ENCODE measurements at places on chromosomes 6 and 20.

DNA sequence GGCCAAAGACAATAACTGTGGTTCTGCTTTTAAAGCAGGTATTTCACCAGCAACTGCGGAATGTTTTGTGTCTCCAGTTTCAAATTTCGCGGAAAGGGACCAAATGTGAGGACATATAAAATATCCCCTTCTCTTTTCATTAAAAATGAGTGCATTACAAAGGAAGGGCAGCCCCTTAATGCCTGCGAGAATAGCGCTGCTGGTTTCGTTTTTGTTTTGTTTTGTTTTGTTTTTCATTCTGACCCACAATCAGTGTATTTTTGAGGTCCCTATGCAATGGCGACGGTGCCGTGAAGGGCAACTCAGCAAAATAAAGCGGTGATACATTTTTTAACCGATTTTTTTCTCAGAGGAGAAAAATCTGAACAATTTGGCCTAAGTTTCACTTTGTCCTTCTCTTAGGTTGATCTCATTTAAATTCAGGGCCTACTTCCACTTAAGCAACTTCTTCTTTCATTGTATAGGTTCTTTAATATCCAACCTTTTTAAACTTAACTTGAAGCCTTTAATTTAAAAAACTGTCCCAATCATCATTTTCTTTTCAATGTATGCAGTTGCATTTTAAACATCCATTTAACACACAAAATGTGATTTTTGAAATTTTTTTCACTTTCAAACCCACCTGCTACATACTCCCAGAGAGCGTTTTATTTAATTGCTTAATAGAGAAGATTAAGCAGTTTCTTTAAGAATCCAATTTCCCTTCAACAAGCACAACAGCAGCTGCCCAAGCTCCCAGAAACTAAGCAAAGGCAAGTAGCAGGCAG lies 2.9 kb upstream of the HIVEP2 start:
- no peak for DNase-seq

DNA sequence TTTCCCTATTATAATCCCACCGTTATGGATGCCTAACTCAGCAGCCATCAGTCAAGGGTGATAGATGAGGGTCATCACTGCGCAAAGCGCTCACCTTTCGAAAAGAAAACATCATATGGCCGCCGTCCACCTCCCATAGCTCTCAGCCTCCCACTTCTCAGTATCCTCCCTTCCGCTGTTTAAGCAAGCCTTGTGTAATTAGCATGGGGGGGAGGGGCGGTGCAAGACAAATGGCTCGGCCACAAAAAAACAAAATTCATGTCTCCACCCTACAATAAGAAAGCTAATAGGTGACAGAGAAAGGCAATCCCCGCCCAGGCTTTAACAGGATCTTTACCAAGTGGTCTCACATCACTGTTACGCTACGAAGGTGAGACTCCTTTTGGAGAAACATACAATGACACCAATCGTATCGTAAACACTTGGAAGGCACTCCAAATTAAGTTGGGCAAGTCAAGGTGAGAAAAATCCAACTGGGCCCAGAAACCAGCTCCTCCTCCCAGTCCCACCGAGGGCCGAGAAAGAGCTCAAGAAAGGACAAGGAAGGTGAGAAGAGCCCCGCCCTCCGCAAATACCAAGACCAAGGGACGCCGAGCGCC lies 645 bp downstream of the DDX39B start:
- no peak for DNase-seq

DNA sequence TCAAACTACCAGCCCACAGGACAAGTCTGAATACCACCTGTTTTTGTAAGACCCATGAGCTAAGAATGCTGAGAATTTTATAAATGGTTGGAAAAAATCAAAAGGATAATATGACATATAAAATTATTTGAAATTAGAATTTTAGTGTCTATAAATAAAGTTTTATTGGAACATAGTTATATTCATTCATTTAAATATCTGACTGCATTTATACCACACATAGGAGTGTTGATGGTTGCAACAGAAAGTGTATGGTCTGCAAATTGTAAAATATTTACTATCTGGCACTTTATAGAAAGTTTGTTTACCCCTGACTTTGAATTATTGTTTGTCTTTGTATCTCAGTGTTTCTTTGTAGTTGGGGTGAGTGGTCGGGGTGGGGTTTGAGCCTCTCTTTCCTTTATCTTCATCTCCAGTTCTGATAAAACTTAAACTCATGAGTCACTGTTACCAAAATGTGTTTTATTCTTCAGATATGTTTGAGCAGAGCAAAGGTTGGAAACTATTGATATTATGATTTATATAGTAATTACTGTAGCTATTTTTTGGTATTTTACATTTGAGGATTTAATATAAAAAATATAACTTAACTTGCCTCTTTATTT lies 55.5 kb downstream of the CD2AP start:
- no peak for DNase-seq

- DNase-seq: no peak
Measured at GRCh38 chr6:168714547-168715260, 273.7 kb downstream of the SMOC2 start.

DNA sequence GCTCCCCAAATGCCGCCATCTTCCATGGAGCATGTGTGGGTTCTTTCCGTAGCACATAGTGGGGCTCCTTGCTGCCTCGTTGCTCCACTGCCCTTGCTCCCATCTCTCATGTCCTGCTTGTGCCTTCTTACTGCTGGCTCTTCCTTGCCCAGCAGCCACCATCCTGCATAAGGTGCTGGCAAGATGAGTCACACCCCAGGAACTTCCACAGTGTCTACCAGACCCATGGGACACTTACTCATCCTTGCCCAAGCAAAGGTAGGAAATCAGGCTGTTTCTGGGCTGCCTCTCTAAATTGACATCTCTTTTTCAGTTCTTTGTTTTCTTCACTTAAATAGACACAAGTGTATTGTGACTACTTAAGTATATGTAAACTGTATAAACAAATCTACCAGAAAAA lies 39.4 kb upstream of the RGS17 start:
- no peak for DNase-seq

DNA sequence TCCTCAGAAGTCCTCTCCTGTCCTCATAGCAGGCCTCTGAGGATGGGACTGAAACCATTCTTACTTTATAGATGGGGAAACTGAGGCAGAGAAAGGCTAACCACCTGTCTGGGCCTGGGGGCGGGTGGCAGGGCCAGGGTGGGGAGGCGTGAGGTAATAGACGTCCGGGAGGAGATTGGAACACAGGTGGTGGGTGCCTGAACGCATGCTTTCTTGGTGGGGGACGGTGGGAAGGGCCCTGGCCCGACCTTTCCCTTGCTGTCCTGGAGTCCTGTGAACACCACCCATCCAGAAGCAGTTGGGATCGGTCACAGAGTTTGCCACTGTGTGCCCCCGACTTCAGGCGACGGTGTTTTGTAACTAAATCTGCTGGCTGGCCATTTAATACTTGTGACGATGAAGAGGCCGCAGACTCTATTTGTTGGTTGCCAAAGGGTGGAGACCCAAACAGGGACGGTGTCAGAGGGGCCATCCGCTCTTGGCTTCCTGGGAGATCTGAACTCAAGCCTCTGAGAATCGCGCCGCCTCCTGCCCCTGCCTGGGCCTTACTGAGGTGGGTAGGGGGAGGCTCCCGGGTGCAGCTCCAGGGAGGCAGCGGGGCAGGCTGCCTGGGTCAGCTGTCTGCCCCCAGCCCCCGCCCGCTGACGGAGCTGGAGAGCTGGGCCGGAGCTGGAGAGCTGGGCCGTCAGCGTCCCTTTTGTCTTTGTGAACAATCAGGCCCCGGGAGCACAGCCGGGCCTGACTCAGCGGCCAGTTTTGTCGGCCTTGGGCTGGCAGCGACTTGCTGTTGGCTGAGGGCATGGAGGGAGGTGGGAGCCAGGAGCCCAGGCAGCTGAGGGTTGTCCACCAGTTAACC lies 4.1 kb downstream of the RBM38 start:
- no peak for DNase-seq

DNA sequence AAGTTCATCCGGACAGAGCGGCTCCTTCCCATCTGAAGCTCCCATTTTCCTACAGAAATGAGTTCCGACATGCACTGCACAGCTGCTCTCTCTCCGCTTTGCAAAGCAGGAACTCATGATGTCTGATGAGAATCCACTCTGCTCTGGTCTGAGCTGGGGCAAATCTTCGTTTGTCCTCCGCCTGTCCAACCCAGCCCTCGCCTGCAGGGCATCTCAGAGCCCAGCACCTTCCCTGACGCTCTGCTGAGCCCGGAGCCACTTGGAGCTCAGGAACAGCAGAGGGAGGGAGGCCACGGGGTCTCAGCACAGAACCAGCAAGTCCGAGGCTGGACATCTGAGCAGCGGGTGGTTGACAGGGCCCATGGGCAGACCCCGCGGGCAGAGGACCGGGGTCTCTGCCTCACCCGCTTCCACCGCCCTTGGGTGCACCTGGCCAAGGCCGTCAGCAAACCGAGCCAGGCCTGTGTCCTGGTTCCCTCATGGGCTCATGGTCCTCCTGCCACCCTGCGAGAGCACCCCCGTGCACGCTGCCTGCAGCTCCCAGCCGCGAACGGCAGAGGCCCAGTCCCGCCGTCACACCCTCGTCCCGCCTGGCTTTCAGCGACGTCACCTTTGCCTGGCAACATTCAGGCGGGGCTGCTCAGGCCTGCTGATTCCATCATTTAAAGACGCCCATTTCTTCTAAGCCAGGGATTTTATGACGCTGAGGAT lies 78.5 kb upstream of the BHLHE23 start:
- no peak for DNase-seq

GRCh38 chr6:15905488-15906419 lies 223.1 kb upstream of the MYLIP start:
- DNase-seq: no peak

GRCh38 chr6:34317882-34318498 lies 69.2 kb upstream of the SMIM29 start:
- DNase-seq: no peak

- no peak for DNase-seq
Measured at GRCh38 chr20:34538671-34539123, 19.8 kb upstream of the MAP1LC3A start.

DNA sequence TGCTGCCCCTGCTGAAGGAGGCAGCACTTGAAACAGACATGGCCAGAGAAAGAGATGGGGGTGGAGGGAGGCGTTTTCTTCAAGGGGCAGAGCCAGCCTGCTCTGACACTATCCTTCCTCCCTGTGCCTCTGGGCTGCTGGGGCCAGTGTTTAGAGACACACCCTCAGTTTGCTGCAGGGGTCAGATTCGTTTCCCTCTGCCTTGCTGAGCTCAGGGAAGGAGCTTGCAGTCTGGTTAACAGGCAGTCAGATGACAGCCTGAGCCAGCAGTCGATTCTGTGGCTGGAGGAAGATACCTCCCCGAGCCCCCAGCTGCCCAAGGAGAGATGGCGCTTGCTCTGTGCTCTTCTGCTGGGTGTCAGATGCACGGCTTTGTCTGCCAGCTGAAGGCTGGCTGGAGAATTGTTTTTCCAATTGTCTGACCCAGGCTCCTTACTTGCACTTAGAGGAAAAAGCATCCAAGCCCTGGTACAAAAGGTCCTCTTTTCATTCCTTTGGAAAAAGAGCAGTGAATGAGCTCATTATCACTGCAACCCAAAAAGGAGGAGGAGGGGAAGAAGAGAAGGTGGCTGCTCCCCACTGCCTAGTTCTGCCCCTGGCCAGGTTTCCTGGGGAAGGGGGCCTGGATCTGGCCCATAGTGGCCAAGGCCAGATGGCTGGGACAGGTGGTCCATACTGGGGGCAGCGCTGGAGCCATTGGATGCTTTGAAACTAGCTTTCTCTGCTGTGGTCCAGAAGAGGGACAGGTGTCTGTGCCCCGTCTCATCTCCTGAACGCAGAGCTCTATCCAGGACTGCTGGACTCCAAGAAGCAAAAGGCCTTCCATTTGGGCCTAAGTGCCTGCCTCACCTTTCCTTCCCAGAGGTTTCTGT lies 88.2 kb downstream of the TCP11 start:
- no peak for DNase-seq

GRCh38 chr6:112409311-112409710 lies 62.2 kb downstream of the RFPL4B start:
- DNase-seq: no peak

DNA sequence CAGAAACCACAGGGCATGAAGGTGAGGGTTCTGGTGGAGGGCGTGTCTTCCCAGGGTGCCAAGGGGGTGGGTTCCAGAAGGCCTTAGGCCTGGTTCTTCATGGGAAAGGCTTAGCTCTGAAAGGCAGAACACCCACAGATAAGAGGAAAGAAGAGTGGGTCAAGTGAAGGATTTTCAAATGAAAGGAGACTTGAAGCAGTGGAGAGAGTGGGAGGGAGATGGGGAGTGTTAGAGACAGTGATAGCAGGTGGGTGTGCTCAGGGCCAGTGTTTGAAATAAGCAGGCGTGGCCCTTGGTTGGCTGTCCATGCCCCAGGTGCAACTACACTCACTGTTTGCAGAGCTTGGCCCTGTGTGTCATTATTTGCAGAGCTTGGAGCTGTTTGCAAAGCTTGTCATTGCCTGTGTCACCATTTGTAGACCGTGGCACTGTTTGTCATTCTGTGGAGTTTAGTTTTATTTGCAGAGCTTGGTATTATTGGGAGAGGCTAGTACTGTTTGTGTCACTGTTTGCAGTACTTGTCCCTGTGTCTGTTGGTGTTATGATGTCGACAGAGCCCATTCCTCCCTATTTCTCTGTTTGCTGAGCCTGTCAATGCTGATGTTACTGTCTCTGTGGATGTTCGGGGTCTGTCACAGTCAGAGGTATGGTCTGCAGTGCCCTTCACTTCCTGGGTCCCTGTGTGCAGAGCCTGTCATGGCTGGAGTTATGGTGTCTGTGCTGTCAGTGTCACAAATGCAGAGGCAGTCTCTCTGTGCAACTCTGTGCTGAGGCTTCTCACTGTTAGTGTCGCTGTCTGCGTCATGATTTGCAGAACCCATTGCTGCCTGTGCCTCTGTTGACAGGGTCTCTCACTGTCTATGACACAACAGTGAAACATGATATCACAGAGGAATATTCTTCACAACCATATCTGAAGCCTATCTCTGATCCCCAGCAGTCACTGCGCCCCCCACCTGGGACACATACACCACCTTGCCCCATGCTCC lies 127.7 kb upstream of the LRFN2 start:
- DNase-seq: no peak

GRCh38 chr20:54622333-54623295 lies 147.2 kb downstream of the DOK5 start:
- DNase-seq: no peak

- no peak for DNase-seq
Measured at GRCh38 chr6:82612475-82613039, 248.9 kb downstream of the TPBG start.

DNA sequence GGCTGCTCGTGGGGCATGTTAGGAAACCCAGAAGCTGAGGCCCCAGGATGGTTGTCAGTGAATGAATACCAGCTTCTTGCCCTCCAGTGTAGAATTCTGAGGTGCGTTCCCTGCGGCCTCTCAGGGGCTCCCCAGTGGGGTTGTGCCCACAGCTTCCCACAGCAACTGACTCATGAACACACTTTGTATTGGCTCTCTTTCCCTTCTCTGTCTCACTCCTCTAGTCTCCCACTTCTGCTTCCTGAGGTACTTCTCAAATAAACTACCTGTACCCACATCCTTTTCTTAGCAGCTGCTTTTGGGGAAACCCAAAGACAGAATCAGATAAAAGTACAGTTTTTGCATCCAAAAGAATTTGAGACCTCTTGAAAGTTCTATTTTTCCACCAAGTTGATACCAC lies 107.7 kb upstream of the JAG1 start:
- DNase-seq: no peak

- DNase-seq: no peak
Measured at GRCh38 chr6:119163006-119163405, 84.5 kb upstream of the FAM184A start.

GRCh38 chr20:41670631-41671030 lies 52.5 kb upstream of the CHD6 start:
- DNase-seq: no peak

- DNase-seq: no peak
Measured at GRCh38 chr6:146814148-146814750, 215.5 kb downstream of the ADGB start.

- DNase-seq: peak; percentile 40
Measured at GRCh38 chr6:28953039-28953584, 29.3 kb upstream of the TRIM27 start.

GRCh38 chr20:11159728-11160127 lies 485.9 kb upstream of the JAG1 start:
- DNase-seq: no peak
